ENCODE measurements at places on chromosomes 2 and 18. TPM values are rescaled to one million over a fixed set of nuclear protein-coding genes. Genes with fewer than 3 reads are reported as not detected.

KCNK3 gene
- polyA plus RNA-seq = 31.0 TPM

TMEM150A gene
- polyA plus RNA-seq = 13.3 TPM

SULT1C2 gene
- 20.3 TPM for polyA plus RNA-seq

FHOD3 gene
- 2.9 TPM for polyA plus RNA-seq

RPL31 gene
- polyA plus RNA-seq = 2,840 TPM

SLC8A1 gene
- 5.9 TPM for polyA plus RNA-seq

SLC4A5 gene
- 13.8 TPM for polyA plus RNA-seq

VSNL1 gene
- 19.3 TPM for polyA plus RNA-seq

GULP1 gene
- 99.3 TPM for polyA plus RNA-seq

TRPM8 gene
- 0.15 TPM for polyA plus RNA-seq

SCN2A gene
- polyA plus RNA-seq = 0.25 TPM

LYG1 gene
- polyA plus RNA-seq = 2.0 TPM

HAT1 gene
- 60.0 TPM for polyA plus RNA-seq

SAG gene
- 0.17 TPM for polyA plus RNA-seq

CARF gene
- 12.7 TPM for polyA plus RNA-seq

CFAP221 gene
- 18.0 TPM for polyA plus RNA-seq

ZNF385B gene
- 4.6 TPM for polyA plus RNA-seq

CRACDL gene
- polyA plus RNA-seq = 5.0 TPM

SLC11A1 gene
- 0.99 TPM for polyA plus RNA-seq

ASAP2 gene
- 38.8 TPM for polyA plus RNA-seq

CPLX4 gene
- polyA plus RNA-seq = not detected

EMX1 gene
- 0.10 TPM for polyA plus RNA-seq

LYPD1 gene
- 1.2 TPM for polyA plus RNA-seq

HDHD2 gene
- polyA plus RNA-seq = 56.0 TPM

UBXN4 gene
- 132 TPM for polyA plus RNA-seq

CSRNP3 gene
- 11.4 TPM for polyA plus RNA-seq

RBKS gene
- 2.9 TPM for polyA plus RNA-seq

FRZB gene
- 2.3 TPM for polyA plus RNA-seq
